ENCODE measurements at places on chromosomes 12 and 14.

- no peak for DNase-seq
These were observed 32.2 kb upstream of the IGF1 start for GRCh38 chr12:102512523-102512922.

GRCh38 chr12:5456906-5457305, 25.0 kb downstream of the NTF3 start:
- DNase-seq: no peak

- no peak for DNase-seq
These were observed 272.7 kb upstream of the DIO3 start for GRCh38 chr14:101288436-101289229.

- DNase-seq: no peak
These were observed 40.5 kb downstream of the KCNA5 start for GRCh38 chr12:5083955-5084849.

GRCh38 chr12:109347589-109347988, at the start of gene MYO1H:
TSS of gene MYO1H (plus strand) at chr12:109347900. CDS start at chr12:109347961, 61 bp downstream.
- DNase-seq: no peak

Measured in Right ventricle myocardium superior (tissue), 1 donor.